Foreskin fibroblast (primary cell): ENCODE measurements at places on chromosomes 3 and 15.

GRCh38 chr3:107679921-107680320, 157.2 kb downstream of the BBX start:
- no peak for DNase-seq

DNA sequence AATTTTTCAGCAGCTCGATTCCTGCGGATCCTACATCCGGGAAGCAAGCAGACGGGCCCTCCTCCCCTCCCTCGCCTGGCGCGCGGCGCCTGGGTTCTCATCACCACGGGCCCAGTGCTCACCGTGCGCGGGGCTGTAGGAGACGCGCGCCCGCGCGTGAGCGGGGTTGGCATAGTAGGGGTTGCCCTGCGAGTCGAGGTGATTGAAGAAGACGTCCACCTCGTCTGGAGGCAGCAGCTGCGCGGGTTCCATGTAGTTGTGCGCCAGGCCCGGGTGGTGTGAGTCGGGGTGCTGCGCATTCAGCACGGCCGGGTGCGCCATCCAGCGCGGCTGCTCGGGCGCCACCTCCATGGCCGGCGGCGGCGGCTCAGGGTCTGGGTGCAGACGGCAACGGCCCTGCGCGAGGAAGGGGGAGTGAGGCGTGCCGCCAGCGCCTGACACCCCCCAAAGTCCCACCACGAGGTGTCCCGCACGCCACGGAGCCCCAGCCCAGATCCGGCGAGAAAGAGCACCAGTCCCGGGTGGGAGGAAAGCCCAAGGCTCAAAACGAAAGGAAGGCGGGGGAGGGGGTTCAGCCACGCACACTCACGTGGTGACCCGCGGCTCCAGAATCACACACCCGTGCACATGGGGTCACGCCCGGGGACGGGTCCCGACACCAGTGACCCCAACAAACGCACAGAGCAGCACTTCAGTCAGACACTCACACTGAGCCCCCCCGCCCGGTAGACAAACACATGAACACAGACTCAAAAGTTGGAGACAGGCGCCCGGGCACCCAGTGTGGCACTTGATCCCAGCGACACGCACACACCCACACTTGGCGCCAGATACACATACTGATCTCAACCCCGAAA, 6.1 kb downstream of the GATA2 start:
- peak; percentile 66 for DNase-seq

DNA sequence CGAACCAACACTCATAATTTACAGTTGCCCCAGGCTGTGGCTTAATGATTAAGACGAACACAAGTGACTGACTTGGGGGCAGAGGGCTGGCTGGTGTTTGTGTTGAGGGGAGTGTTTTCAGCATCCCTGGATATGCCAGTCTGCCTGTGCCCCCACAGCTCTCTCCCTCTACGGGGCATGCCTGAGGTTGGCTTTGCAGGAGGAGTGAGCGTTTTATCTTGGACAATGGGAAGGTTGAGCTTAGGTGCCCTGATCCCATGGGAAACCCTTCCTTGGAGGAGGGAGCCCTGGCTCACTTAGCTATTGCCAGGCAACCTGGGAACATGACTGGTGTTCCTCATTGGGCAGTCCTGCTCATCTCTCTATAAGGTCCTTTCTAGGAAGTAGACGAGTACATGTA, 17.6 kb downstream of the FAM107A start:
- DNase-seq, result no peak

DNA sequence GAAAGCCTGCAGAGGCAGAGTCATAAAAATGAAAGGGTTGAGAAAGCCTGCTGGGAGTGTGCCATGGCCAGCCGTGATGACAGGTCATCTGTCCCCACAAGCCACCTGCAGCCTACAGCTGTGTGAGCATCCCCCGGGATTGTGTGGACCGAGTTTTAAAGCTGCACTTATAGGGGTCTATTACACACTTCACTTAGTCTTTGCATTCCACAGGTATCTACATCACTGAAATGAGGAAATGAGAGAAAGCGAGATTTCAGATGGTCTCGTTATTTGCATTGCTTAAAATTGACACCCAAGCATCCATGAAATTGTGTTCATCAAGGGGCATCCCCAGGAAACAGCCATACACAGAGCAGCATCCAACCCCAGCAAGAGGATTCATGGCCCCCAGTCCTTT, 137.6 kb upstream of the TRIM42 start:
- no peak for DNase-seq

GRCh38 chr3:139762302-139762701, 84.5 kb upstream of the NMNAT3 start:
- DNase-seq, result no peak

DNA sequence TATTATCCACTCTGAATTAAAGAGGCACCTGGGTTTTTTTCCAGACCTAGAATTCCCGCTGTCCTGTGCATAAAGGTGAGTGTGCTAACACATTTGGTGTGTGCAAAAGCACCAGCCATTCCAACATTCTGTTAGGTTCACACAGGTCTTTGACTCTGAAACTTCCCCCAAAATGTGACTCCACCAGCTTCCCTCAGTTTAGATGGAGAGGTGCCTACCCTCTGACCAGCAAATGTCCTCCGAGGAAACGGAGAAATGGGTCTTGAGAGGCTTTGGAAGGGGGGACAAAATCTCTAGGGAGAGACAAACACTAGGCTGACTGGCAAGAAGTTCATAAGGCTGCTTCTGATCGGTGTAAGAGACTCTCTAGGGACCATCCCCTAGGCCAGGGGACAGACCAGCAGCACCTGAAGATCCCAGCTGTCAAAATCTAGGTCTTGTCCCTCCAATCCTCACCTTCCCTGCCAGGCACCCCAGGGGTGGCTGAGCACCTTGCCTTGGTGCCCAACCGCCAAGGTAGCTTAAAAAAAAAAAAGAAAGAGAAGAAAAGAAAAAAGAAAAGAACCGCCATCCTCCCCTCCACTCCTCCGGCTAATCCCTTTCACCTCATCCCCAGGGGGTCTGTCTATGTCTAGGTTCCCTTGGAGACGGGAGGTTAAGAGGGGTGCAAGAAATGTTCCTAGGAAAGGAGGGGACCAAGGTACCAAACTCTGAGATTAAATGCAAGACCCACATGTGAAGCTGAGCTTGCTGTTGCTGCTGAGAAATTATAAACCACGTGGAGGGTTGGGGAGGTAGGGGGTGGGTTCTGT, 2.0 kb upstream of the MECOM start:
- DNase-seq, result no peak

GRCh38 chr3:183208260-183208659, 44.8 kb upstream of the B3GNT5 start:
- peak; percentile 16 for DNase-seq

GRCh38 chr3:141401573-141402475, 33.5 kb downstream of the ZBTB38 start:
- DNase-seq, result no peak

- DNase-seq, result no peak
These were observed 291.7 kb upstream of the ROPN1 start for GRCh38 chr3:124283652-124284023.

- DNase-seq, result no peak
These were observed 50.5 kb upstream of the FGD5 start for GRCh38 chr3:14768182-14768790.

GRCh38 chr3:5290915-5291314, 103.4 kb downstream of the EDEM1 start:
- DNase-seq, result no peak

- DNase-seq, result no peak
These were observed 2.9 kb upstream of the OCA2 start for GRCh38 chr15:28101983-28102441.

- DNase-seq, result peak; percentile 3
These were observed 137.0 kb upstream of the C2CD4B start for GRCh38 chr15:62301993-62302675.

GRCh38 chr3:168620854-168621253, 525.1 kb upstream of the GOLIM4 start:
- DNase-seq, result no peak

DNA sequence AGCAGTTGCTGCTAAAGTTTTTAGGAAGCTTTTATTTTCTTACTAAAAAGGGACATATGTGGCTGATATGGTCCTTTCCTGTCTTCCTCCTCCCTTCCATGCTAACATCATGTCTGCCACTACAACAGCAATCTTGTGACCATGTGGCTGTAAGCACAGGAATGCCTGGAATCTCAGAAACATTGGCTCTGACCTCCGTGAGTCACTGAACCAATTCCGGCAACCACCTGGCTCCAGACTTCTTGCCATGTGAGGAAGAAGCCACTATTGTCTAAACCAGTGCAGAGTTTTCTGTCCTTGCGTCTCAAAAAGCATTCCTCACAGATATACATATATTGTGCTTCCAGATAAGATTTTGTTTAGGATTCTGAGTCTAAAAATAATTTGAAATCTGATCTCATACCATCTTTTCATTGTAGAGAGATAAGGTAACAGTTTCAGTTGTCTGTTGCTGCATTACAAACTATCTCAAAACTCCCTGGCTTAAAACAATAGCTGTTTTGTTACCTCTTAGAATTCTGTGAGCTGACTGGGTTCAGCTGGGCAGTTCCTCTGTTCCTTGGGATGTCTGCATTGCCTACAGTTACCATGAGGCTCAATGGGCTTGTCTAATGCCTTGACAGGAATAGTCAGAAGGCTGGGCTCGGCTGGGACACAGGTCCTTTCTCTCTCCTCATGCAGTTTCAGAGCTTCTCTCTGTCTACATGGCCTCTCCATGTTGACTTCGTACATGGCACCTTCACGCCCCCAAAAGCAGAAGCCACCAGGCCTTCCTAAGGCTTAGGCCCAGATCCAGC, 77.3 kb upstream of the MAGI1 start:
- DNase-seq, result peak; percentile 96

GRCh38 chr3:190566043-190566933, 52.4 kb downstream of the IL1RAP start:
- peak; percentile 99 for DNase-seq

GRCh38 chr3:128735287-128735686, 9.3 kb downstream of the RAB7A start:
- DNase-seq, result no peak

DNA sequence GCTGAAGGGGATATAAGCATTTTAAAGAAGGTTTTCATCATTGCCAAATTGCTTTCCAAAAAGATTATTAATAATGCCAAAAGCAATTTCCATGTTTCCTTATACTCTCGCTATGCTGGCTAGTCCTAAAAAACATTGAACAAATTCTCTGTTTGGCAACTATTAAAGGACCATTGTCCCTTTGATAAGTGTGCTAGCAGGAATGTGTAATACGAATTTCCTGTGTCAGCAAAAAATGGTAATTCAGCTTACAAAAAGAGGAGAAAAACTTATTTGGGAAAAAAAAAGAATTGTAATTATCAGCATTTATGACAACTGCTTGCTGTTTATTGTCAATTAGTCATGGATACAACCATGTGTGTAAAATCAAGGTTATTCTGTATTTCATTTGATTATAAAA, 138.6 kb downstream of the TBL1XR1 start:
- no peak for DNase-seq

GRCh38 chr15:64521201-64521600, 60.8 kb downstream of the ZNF609 start:
- DNase-seq, result no peak

DNA sequence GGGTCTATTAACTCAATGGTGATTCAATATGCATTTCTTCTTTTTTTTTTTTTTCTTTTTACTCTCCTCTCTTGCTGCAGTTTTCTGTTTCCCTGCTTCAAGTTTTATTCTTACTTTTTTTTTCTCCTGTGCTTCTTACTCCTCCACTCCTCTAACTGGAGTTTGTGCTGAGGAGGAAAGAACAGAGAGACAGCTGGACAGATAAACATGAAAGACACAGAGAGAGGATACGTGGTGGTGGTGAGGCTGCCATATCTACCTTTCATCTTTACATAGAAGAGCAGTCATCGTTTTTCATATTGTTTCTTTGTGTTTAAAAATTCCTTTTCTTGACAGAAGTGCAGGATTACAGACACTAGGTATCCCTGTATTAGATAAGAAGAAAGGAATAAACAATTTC, 262.8 kb downstream of the OTOL1 start:
- no peak for DNase-seq

DNA sequence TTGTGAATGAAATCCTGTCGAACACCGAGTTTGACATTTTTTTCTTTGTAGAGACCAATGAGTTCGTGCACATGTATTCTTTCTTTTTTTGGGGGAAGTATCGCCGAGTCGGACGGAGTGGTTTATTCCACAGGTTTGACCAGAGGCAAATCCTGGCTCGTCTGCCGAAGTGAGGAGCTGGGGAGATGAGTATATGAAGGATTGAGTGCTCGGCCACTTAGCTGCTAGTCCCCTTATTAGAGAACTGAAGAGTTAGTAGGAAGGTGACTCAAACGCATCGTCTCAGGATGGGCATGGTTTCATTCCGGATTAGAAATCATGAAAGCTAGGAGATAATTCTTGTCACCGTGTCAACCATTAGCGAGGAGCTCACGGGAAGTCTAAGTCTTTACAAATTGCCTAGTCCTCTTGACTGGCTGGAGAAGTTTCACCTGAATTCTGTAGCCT, 154.7 kb upstream of the GOLIM4 start:
- DNase-seq, result peak; percentile 4

- DNase-seq, result peak; percentile 85
These were observed 1.1 kb downstream of the SH2D7 start for GRCh38 chr15:78093242-78094020.

DNA sequence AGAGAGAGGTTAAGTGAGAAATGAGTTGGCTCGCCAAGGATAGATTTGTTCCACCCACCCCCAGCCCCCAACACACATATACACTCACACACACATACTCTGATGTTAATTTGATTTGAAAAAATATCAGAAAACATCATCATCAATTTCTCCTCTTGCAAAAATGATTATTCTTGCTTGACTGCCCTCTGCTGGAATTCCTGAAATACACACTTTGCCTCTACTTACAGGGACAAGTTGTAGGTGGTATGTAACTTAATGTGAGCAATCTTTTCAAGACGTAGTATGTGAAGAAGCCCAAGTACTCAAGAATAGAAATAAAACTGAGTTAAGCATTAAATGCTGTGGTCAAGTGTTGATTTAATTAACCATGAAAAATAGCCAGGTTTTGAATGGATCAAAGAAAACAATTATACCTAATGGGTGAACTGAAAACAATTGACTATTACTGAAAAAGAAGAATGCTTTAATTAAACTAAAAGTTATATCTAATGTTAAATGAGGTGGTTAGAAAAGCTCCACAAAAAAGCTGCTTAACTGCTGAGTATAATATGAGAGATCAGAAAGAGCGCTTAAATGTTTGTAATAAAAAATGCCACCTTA, 46.6 kb upstream of the MDFIC2 start:
- DNase-seq, result peak; percentile 31

DNA sequence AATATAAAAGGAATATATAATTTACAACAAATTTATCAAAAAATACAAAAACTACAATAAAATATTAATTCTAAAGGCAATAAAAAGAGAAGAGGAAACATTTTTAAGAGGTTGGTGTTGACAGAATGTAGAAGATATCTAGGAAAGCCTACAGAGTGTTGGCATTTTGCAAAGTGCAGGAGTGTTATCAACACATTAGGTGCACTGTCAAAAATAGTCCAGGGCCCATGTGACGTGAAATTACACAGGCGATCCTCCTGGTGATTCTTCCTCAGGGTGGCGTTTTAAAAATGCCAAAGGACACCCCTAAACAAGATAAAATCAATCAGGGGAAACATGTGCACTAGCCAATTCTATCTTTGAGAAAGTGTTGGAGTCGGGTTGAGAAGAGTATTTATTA, 222.7 kb downstream of the ARPP21 start:
- no peak for DNase-seq

DNA sequence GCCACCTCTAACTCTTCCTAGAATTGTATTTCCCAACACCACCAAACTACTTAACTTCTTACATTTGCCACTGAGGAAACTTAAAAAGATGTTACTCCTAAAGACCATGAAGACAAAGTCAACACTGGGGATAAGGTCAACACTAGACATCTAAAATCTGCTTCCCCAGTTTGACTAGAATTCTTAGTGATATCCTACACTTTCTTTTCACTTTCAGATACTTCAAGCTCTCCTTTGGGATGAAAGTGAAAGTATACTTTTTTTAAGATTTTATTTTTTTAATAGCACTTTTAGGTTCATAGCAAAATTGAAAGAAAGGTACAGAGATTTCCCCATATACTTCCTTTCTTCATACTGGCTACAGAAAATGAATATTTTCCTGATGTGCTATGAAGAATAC, 32.6 kb downstream of the GOLIM4 start:
- no peak for DNase-seq
